ENCODE measurements at places on chromosomes 16 and 17.

GRCh38 chr17:38738686-38739085, 8.5 kb downstream of the CISD3 start:
- DNase-seq, result no peak

DNA sequence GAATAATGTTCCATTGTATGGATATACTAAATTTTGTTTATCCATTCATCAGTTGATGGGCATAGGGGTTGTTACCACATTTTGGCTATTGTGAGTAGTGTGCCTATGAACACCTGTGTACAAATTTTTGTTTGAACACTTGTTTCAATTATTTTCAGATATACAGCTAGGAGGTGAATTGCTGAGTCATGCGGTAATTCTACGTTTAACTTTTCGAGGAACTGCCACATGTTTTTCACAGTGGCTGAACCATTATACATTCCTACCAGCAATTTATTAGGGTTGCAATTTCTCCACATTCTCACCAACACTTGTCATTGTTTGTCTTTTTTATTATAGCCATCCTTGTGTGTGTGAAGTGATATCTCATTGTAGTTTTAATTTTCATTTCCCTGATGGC, 75.6 kb downstream of the AKAP1 start:
- no peak for DNase-seq

DNA sequence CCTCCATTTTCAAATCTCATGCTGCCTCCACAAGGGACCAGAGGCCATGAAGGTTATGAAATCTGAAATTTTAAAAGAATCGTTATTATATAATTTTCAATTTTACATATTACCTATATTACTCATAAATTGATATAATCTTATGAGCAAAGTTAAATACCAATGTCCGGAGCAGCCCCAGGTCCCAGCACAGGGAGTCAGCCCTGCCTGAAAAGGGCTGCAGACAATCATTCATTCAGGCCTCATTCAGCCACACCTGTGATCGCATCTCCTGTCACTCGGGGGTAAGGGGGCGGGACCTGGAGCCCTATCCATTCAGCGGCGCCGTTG, 172.5 kb downstream of the AHSP start:
- DNase-seq, result no peak

- no peak for DNase-seq
These were observed 2.1 kb downstream of the CCL4L2 start for GRCh38 chr17:36212966-36213365.

GRCh38 chr17:75551266-75551665, 25.8 kb downstream of the LLGL2 start:
- peak; percentile 85 for DNase-seq

DNA sequence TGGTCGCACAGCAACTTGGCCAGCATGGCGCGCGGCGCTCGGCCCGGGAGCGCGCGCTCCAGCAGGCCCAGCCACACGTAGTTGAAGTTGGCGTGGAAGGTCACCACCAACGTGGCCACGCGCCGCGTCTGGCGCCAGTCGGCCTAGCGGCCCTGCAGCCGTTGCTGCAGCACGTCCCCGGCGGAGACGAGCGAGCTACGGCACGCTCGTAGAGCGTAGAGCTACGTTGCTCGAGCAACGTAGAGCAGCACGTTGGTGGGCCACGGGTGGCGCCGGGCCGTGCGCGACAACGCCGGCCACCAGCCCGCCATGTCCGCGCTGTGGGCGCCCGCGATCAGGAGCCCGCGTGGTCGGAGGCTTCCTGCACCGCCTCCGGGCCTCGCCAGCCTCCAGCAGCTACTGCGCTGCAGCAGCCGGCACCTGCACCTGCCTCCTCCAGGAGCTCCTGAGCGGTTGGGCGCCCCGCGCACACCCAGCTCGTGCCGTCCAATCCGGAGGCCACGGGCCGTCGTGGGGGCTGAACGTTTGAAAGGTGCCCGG, 13.4 kb upstream of the SULT1A1 start:
- peak; percentile 45 for DNase-seq

- no peak for DNase-seq
These were observed 693.0 kb downstream of the KCNJ2 start for GRCh38 chr17:70862295-70862694.

GRCh38 chr17:42276609-42277341, 584 bp upstream of the STAT5B start:
- peak; percentile 56 for DNase-seq

DNA sequence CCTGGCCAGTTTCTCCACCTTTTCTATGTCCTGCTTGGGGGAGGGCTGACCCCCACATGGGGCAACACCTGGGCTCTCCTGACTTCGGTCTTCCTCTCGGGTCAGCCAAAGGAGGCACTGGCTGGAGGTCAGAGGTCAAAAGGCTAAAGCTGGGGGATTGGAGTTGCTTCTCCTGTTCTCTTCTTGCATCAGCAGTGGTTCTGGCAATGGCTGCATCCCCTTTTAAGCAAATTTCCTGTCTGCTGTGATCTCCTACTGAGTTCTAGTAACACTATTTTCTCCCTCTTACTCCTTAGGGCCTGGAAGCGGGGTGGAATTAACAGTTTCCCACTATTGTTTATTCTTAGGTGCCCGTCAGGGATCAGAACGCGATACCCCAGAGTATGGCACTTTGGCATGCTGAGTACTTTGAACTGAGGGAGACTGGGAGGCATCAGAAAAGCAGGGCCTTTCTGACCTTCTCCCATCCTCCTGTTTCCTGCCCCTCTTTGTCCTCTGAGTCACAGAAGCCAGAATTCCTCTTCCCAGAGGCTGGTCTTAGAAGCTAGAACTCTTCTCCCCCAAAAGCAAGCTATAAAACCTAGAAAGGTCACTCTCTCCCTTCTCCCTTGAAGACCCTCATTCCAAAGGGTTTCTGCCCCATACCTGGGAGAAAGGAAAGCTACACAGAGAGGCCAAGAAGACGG, 268.2 kb downstream of the STX8 start:
- no peak for DNase-seq

DNA sequence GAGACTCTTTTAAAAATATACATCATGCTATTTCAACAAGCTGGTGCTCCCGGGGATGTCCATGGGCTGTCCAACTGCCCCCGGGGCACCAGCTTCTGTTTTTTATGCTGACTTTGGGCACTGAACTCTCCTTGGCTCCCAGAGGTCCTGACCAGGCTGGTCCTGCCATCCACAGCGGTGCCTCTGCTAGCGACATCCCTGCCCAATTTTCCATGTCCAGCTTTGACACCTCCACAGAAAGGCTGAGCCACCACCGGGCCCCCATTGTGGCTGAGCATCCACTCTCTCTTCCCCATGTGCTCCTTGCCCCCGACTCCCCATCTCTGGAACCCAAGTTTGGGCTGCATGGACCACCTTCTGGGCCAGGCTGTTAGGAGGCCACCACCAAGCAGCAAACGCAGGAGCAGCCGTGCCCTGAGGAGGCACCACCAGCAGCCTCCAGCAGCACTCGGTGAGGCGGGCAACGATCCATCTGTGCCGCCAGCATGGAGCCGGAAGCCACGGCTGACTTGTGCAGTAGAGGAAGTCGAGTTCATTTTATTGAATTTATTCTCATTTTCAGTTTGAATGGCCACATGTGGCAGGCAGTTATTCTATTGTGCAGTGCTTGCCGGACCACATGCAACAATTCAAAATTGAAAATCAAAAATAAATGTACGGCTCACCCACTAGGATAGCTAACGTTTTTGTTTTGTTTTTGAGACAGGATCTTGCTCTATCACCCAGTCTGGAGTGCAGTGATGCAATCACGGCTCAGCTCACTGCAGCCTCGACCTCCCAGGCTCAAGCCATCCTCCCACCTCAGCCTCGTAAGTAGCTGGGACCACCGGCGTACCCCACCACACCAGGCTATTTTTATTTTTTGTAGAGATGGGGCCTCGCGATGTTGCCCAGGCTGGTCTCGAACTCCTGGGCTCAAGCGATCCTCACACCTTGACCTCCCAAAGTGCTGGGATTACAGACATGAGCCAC, 2.8 kb upstream of the MEAK7 start:
- DNase-seq, result no peak

- DNase-seq, result no peak
These were observed 27.4 kb downstream of the IRF8 start for GRCh38 chr16:85926370-85926769.

DNA sequence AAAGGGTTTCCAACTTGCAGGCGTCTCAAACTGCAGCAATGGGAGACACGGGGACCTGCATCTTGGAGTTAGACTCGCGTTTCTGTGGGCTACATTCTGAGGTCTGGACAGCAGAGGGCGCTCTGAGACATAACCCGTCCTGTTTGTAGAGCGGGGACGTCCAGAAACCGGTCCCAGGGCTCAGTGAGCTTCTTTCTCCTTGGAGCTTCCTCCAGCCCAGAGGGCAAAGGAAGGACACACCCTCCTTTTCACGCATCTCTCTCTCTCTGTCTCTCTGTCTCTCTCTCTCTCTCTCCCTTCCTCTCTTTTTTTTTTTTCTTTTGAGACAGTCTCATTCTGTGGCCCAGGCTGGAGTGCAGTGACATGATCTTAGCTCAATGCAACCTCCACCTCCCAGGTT, 19.8 kb downstream of the COX4I1 start:
- peak; percentile 42 for DNase-seq

- peak; percentile 85 for DNase-seq
These were observed 3.9 kb upstream of the WFIKKN2 start for GRCh38 chr17:50831471-50831928.

- DNase-seq, result peak; percentile 60
These were observed 2.6 kb downstream of the FZD2 start for GRCh38 chr17:44559634-44560554.

DNA sequence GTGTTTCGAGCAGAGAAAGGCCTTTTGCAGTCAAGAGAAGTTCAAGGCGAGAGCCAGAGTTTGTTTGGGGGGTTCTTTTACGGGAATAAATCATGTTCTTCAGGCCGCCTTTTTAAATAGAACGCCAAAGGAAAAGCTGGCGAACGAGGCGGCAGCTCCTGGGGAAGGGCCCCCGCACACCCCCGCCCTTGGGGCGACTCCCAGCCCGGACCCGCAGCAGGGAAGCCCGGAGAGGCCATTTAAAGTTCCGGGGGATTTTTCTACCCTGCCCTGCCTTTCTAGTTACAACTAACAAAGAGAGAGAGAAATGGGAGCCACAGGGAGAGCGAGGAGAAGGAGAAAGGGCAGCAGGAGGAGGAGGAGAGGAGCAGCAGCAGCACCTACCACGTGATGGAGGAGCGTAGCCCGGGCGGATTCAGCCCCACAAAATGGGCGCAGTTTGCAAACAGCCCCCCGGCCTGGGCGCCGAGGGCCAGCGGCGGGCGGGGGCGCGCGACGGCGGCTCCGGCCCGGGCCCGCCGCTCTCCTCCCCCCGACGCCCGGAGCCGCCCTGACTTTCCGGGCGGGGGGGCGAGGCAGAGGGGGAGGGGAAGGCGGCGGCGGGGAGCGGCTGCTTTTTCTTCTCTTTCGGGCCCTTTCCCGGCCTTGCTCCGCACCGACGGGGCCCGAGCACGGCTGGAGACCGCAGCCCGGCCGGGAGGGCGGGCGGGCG, 634 bp downstream of the KANSL1 start:
- DNase-seq, result peak; percentile 91

DNA sequence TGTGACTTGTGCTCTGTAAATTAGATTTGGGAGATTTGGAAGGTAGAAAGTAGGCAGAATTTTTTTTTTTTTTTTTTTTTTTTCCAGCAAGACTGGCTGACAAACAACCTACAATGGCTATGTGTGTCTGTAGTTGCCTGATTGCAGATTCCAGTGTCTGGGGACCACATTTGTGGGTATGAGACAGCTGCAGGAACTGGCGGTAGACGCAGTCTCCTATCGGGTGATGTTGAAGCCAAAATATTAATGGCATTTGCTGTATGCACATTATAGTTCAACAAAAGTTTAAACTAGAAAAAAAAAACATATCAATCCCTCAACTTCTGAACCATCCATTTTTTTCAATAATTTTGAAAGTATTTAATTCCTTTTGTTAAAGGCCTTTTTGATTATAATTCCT, 665.2 kb downstream of the TOX3 start:
- DNase-seq, result no peak

DNA sequence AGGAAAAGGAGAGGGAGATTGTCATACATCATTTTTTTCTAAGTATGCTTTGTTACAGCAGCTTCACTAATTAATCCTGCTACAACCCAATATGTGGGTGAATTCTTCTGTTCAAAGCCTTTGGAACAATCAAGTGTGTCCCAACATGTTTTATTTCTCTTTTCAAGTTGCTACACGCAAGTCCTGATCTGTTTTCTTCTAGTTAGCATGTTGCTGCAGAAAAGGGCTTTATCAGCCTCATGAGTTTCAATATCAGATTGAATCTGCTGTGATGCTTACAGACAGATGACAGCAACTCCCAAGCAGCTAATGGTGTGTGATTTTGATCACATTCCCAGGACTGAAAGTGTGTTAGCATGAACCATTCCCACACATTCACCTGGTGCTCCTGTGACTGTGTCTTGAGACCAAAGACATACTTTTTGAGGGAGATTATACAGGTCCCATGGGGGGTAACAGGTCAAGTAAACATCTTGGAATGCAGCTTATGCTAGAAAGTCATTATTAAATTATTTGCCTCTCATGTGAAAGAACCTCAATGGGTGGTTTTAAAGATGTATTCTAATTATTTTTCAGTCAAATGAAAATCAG, 96.9 kb upstream of the KCNJ16 start:
- no peak for DNase-seq

DNA sequence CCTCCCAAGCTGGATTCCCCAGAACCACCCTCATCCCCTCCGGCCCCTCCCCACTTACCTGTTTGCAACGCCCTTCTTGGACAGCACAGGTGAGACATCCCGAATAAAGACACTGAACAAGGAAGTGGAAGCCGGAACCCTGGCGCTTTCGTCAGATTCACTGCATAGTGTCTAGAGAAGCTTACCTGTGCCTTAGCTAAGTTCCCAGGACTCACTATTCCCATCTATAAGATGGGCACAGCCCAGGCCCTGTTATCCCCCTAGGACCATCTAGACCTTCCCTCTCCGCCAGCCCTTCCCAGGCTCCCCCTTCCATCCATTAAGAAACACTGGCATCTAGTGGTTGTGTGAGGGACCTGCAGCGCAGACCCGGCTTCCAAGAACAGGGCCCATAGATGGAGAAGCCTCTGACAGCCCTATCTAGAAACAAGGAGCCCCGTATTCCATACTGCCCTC, 26.9 kb upstream of the RPL38 start:
- DNase-seq, result peak; percentile 75

DNA sequence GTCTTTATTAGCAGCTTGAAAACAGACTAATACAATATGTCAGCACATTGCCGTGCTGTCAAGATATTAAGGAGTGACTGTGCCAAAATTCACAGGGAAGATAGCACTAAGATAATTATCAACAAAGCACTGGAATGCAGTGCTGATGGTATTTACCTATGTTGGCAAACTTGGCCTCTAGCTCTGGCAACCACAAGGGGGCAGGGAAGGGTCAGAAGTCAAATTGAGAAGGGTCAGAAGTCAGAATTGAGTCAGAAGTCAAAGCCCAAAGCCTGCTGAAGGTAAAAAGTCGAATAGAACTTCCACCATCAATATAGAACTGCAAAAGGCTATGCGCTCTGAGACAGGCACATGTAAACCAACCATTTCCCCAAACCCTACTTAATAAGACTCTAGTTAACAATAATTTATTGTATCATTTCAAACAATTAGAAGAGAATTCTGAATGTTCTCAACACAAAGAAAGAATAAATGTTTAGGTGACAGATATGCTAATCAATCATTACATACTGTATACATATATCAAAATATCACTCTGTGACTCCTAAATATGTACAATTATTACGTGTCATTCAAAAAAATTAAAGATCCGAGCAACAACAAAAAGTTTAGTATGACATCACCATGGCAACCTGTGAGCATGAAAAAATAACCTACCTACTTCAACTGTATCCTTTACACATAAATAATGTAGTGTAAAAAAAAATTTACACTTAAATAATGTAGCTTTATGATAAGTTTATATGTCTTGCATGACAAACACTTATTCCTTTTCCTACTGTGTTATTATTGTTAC, 916.1 kb downstream of the KCNJ2 start:
- no peak for DNase-seq
